ENCODE measurements at places on chromosomes 2 and 18.

DNA sequence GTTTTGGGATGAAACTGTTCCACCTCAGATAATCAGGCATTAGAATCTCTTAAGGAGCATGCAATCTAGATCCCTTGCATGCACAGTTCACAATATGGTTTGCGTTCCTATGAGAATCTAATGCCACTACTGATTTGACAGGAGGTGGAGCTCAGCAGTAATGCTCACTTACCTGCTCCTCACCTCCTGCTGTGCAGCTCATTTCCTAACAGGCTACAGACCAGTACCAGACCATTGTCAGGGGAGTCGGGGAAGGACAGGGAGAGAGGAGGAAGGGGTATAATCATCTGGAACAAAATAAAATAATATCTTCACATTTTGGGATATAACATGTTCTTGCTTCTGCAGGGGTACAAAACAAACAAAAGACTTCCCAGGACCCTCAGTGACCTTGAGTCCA is 532.0 kb upstream of the FSHR start:
- DNase-seq: no peak

GRCh38 chr2:206160807-206161179 is 1.1 kb downstream of the EEF1B2 start:
- no peak for DNase-seq

- DNase-seq: no peak
Observed at GRCh38 chr18:28193177-28193778, 16.3 kb upstream of the CDH2 start.

DNA sequence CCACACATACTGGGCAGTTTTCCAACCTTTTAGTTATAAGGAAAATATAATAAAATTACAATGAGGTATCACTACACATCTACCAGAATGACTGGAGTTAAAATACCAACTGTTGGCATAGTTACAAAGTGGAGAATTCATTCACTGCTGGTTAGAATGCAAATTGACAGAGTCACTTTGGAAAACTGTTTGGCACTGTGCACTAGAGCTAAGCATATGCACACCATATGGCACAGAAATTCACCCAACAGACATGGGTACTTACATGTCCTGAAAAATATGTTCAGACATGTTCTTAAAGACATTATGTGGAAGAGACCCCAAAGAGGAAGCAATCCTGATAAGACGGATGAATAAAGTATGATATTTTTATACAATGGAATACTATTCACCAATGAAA is 686.1 kb upstream of the RAB6C start:
- no peak for DNase-seq

- DNase-seq: peak; percentile 8
Observed at GRCh38 chr18:14074187-14074586, 58.0 kb downstream of the ZNF519 start.

DNA sequence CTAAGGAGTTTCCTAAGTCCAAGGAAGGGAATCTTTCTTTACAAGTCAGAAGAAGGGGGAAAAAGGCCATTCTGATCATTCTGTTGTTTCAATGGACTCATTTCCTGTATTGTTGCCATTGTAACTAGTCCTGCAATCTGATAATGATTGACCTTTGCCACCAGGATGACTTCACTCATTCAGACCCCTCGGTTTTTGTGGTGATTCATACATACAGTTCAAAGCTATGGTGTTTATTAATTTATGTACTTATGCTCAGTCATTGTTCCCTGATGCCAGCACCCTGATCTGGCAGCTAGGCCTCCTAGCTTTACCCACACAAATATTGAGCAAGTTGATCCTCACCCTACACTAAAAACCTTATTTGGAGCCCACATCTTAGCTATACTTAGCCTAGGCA is 57.6 kb upstream of the ZNF519 start:
- DNase-seq: peak; percentile 79

DNA sequence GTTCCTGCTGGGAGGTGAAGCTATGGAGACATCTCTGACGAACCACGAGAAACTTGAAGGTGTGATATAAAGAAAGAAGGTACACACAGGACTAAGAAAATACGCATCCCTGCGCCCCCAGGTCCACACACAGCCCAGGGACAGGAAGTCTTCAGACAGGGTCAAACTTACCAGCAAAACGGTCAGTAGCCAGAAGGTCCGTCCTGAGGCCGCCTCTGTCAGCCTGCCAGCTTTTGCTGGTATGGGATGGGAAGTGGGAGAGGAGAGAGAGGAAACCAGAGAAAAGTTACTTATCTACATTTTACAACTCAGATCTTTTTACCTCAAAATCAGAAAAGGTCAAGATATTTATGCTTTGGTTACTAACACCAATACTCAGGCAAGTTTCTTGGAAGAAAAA is 47.2 kb downstream of the HDLBP start:
- DNase-seq: peak; percentile 37

DNA sequence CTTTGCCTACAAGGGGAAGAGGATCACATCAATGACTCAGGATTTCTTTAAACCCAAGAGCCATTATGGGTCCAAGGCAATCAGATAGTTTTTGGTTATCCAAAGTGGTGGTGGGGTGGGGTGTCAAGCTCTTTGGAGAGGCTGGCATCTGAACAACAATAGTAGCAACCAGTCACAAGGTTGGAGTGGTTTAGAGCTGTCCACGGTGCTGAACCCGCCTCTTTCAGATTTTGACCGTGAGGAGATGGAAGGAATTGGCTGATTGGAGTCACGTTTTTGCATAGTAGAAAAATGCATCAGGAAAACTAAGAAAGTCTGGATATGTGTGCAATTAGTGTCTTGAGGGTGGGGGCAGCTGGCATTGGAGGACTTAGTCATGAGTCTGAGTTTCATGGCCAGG is 159.9 kb downstream of the LOXHD1 start:
- peak; percentile 29 for DNase-seq

GRCh38 chr2:147945660-147946059 is 74.9 kb downstream of the ORC4 start:
- DNase-seq: peak; percentile 7

GRCh38 chr18:2979871-2980790 is 32.8 kb downstream of the LPIN2 start:
- DNase-seq: no peak

GRCh38 chr2:105812180-105813044 is 67.7 kb downstream of the NCK2 start:
- DNase-seq: peak; percentile 83

Measured in RPMI7951 (cell line).